Endothelial cell of umbilical vein (primary cell): ENCODE measurements at places on chromosomes 3 and 15. TPM values are rescaled to one million over a fixed set of nuclear protein-coding genes. Genes with fewer than 3 reads are reported as not detected.

Gene KBTBD13
- total RNA-seq, result not detected in 2 replicates

Gene TMEM212
- total RNA-seq, result not detected in 2 replicates

Gene EIF1B
- total RNA-seq, result 44.1 and 46.0 TPM in 2 replicates

Gene SYNPR
- not detected in 2 replicates for total RNA-seq

Gene OIP5
- 9.2 and 11.4 TPM in 2 replicates for total RNA-seq

Gene GUCA1C
- not detected in 2 replicates for total RNA-seq
